Endodermal cell (in vitro differentiated cells): ENCODE measurements at places on chromosomes 7 and 10.

DNA sequence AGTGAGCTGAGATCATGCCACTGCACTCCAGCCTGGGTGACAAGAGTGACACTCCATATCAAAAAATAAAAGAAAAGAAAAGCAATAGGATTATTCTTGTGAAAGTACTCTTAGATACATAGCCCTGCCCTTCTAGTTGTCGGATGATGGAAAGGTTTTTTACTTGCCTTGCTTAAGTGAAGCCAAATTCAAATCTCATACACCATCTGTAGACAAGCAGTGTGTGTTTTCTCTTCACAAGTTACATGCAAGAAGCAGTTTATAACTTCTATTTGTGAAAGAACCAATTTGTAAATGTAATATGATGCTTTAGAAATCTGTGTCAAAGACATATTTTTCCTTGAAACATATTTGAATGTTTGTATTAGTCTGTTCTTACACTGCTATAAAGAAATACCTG, 15.8 kb upstream of the MPP7 start:
- no peak for DNase-seq

DNA sequence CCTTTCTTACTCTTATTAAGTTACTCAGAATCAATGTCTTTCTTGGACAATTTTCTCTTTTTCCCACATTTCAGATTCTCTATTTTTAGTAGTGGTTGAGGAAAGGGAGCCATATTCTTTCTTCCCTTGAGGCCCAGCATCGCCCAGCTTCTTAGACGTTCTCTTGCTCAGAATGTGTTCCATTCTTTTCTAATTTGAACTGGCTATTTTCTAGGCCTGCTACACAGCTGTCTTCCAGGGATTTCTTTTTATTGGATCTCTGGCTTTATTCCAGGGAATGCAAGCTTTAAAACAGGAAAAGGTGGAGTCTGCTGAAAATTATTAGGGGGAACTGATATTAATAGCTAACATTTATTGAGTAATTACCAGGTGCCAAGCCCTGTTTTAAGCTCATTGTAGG, 58.3 kb downstream of the WIPF3 start:
- DNase-seq = no peak

DNA sequence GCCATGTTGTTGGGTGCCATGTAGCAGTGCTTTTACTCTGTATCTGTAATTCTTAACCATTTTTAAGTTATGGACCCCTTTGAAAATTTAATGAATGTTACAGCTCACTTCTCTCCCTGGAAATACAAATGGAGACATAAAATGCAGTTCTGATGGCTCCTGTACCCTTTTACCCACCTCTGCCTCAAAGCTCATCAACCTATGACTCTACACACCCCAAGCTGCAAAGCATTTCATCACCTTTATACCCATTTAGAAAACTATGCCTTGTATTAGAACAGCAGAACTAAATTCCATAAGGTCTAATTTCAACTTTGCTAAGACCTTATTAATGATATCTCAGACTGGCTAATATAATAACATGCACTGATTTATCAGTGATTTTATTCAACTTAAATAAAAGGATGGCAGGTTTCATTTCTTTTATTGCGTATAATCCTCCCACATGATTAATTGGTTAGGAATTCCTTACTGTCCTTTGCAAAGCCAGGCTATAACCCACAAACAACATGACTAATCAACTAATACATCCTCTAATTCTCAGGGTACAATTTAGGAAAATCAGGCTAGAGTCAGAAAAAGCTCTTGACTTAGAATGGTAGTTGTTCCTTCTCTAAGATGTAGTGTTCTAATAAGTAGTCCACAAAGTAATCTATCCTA, 68.1 kb downstream of the CPEB3 start:
- no peak for DNase-seq

DNA sequence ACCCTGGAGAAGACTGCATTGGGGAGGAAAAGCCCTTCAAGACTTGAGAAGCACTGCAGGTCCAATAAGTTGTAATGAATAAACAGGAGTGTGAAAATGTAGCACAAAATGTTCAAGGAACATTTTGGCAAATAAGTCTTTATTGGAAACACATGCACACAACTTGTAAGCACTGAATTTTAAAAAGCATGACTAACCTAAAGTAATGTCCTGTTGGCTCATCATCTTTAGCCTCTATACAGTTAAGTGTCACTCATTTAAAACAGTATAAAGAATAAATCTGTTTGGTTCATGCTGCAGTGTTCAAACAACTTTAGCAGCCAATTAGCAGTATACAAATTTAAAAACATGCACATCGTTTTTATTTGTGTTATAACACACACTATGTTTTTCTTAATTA, 108.6 kb downstream of the CDK6 start:
- no peak for DNase-seq

DNA sequence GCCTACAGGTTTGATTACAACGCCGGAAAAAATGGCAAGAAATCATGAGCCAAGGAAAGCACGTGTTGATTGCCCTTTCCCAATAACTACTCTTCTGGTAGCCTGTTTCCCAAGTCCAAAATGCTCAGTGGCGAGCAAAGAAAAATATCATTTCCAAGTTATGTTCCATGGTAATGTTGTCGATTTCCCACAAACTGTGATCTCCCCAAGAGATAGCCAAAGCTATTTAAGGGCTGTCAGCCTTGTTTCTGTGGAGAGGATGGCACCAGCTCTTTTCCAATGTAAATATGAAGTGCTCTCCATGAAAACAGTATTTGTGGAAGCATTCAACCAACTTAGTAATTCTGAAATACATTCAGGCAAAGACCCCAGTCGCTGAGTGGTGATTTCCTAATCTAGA, 232.5 kb upstream of the AOAH start:
- DNase-seq = no peak

GRCh38 chr7:30678805-30679204, 3.5 kb downstream of the CRHR2 start:
- DNase-seq = no peak
